Activated CD4-positive, CD25-positive, alpha-beta regulatory T cell treated with anti-CD3 and anti-CD28 coated beads, Interleukin-2, amount 50 U/mL, for 72 hours (primary cell): ENCODE measurements at places on chromosomes 3 and 15.

DNA sequence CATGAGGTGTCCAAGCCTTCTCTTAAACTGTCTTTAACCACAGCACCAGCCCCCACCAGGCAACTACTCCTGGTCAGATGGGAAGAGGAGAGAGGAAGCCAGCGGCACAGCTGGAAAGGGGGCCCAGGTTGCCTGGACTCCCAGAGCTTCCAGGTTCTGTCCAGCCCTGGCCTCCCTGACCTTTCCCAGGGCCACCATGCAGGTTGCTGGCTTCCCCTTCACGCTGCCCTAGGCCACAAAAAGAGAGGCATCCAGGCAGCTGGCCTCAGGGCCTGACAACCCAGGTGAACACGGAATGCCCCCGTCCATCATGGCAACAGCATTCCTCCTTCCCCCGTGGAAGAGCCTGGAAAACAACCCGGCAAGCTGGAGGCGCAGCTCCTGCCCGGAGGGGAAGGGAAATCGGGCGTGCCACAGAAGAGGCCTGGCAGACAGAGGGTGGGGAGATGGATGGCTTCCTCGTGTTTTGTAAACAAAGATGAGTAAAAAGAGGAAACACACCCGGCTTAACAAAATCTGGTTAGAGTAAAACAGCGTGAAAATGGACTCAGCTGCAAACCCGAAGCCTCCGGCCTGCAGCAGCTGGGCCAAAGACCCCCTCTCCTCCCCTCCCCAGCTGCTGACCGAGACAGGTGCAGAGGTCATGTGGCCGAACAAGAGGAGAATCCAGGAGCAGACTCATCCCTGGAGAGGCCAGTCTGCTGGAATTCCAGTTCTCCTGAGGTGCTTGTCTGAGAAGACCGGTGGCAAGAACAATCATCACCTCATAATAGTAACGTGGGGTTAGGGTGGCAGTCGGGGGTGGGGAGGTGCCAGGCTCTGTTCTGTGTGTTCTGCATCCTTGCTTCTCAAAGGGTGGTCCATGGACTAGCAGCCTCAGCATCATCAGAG lies 15.5 kb downstream of the BMF start:
- DNase-seq: no peak

DNA sequence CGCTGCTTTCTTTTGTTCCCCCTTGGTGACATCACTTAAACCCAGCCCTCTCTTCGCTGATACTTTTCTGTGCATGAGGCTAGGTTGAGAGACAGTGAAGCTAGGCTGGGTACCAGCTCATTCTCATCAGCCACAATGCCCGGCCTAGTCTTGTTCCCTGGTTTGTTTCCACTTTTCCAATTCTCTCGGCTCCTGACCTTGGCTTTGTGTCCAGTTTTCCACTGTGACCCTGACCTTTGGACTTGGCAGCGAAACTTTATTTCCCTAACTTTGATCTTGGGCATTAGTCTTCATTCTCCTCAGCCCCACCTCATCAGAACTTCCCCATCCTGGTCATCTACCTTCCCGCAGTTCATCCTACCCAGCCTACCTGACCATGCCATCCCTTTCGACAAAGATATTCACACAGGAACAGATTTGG lies 908 bp upstream of the ADPGK start:
- no peak for DNase-seq

DNA sequence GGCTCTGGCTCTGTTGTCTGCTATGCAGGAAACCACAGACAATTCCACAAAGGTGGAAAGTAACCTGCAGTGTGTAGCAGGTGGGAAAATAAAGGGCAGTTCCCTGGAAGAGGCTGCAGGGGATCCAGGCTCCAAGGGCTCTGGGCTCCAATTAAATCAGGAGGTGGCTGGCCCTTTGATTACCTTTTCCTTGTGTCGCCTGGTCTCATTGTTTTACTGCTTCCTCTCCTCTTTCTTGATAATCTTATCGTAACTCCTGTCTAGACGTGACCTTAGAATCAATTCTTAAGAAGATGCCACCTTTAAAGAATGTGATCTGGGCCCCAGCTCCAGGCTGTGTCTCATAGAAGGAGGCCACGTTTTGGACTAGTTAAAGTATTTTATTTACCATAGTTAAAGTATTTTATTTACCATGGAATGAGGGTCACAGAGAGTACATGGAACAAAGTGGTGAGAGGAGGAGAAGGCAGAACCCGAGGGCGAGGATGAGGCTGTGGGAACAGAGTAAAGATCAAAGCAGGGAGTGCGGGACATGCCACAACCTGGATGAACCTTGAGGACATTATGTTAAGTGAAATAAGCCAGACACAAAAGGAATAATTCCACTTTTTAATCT lies 237.5 kb upstream of the STT3B start:
- DNase-seq: no peak

- DNase-seq: no peak
Observed at GRCh38 chr3:184423561-184423960, 43.7 kb downstream of the CHRD start.

DNA sequence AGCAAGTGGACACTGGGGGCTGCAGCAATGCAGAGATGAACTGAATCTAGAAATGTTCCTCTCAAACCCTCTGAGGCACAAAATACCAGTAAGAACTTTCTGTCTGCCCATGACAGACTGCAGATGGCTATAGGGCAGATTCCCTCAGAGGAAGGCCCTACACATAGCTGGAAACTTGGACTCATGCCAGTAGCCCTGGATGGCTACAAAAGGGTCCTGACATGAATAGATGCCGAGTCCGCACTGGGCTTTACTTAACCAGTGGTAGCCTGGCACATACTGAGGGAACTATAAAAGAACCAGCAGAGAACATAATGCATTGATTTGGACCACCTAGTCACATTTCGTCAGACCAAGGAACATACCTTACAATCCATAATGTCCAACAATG lies 66.7 kb downstream of the C3orf80 start:
- no peak for DNase-seq

DNA sequence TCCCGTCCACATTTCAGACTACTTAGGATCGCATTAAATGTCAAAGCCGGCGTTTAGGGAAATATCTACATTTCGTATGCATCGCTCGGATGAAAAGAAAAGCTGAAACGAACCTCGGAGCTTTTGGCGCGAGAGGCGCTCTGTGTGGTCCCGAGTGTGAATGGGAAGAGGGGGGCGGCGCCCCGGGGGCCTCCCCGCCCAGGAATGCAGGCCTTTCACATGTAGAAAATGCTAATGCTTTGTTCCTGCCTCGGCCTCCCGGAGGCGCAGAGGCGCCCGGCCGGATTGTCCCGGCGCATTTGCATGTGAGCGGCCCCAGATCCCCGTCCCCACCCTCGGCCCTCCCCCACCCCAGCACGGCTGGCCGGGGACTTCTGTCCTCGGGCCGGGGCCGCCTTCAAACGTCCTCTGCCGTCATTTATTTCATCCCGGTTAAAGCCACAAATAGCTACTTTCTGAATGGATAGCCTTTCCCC lies 37.0 kb upstream of the TRIM71 start:
- no peak for DNase-seq
